ENCODE measurements at places on chromosomes 11 and 22.

DNA sequence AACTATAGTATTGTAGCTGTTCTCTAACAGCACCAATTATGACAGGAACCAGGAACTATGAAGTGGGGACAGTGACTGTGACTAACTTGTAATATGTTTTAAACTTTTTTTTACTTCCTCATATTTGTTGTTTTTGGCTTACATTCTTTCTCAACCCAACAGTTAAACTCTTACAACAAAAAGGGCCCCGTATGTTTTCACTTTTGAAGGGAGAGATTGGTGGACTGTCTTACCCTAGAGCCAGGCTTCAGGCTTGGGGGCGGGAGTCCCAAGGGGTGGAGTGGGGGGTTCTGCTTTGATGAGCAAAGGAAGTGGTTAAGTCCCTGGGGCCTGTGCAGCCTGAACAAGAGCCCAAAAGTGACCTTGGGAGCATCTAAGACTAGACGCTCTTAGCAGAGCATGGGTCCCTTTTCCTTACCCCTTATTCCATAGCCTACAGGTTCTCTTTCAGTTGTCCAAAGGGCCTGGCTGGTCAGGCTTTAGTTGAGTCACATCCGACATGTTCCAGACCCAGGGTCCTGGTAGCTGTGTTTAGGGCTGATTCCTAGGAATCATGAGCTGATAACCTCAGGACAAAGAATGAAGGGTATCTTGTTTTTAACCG is 38.8 kb downstream of the STIM1 start:
- DNase-seq, result no peak

DNA sequence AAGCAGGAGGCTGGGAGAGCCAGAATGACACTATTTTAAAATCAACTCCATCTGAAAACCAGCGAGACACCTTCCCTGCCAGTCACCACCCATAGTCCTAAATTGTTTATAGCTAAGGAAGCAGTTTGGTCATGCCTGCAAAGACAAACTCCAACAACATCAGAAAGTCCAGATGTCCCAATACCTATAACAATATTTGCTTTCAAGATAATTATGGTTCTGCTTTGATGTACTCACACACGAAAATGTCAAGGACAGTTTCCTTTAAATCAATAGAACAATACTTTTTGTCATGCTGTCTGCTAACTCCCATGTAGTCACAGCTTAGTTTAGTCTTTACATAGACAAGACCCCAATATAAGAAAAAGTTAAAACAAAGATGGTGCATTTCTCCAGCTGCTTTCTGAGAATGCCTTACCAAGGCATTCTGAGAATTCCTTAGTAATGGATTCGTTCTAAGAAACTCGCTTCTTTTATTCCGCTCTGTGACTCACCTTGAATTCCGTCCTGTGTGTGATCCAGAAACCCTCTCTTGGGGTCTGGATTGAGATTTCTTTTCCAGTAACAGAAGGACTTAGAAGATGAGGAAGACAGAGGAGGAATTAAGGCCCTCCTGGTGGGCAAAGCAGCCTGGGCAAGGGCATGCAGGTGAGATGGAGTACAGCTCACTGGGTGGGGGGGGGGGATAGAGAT is 9.6 kb upstream of the SCGB2A2 start:
- no peak for DNase-seq

- no peak for DNase-seq
Observed at GRCh38 chr11:114251815-114252337, 44.3 kb upstream of the NNMT start.

GRCh38 chr11:70828593-70829082 is 423.7 kb downstream of the SHANK2 start:
- no peak for DNase-seq

GRCh38 chr11:6210274-6210955 is 5.1 kb downstream of the C11orf42 start:
- DNase-seq, result no peak

- no peak for DNase-seq
Observed at GRCh38 chr11:125256541-125257189, 92.1 kb downstream of the PKNOX2 start.

DNA sequence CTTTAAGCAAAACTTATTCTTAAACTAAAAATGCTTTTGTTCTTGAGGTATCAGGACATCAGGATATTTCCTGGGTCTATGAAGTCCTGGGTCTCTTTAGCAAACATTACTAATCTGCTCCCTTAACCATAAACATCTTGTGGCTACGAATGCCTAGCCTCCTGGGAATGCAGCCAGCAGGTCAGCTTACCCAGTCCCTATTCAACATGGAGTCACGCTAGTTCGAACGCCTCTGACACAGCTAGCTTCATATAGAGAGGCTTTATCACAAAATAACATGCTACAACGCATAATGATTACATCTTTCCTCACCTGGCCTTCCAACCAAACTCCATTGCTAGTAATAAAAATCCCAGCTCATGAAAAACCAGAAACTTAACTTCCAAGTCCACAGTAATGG is 17.5 kb upstream of the FIBIN start:
- DNase-seq, result peak; percentile 13

DNA sequence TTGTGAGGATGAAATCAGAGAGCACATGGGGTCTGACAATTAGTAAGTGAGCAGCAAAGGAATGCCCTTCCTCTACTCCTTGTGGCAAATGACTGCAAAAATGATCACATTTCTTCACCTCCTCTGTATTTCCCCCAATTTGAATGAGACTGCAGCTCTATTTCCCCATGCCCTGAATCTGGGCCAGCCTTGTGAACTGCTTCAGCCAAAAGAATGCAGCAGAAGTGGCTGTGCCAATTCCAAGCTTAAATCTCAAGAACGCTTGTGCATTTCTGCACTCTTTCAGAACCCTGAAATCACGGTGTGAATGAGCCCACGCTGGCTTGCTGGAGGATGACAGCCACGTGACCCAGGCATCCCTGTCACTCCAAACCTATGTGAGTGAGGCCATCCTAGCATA is 9.9 kb downstream of the SLC43A3 start:
- no peak for DNase-seq

All from LoVo (cell line).